ENCODE measurements at places on chromosomes 12 and 14. TPM values are rescaled to one million over a fixed set of nuclear protein-coding genes. Genes with fewer than 3 reads are reported as not detected.
A peak's percentile ranks its signal among the peaks of the same experiment; 100 is the strongest.

SLC2A3 gene
- 108 TPM for total RNA-seq

RPS6KL1 gene
- total RNA-seq, result 3.8 TPM

TBC1D30 gene
- total RNA-seq, result 0.65 TPM

KLHL33 gene
- 0.57 TPM for total RNA-seq

MANSC4 gene
- not detected for total RNA-seq

LRRC10 gene
- not detected for total RNA-seq

IAPP gene
- total RNA-seq, result not detected

SIRT4 gene
- 2.4 TPM for total RNA-seq

PPP2R5C gene
- 411 TPM for total RNA-seq

DNA sequence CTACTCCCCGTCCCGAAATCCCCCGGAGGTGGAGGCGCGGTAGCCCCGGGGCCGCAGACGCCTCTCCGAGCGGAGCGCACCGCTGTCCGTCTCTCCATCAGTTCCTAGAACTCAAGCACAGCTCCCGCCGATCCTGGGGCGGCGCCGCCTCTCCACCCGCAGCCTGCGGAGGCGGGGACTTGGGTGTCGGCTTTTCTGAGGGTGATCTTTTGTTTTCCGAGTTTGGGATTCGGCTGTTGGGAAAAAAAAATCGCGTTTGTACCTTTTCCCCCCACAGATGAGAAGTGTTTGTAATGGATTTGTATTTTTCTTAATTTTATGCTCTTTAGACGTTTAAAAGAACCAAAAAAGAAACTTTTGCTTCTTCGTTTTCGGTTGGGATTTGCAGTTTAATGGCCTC is 26.6 kb downstream of the LRCOL1 start:
- DNase-seq, result no peak

DNA sequence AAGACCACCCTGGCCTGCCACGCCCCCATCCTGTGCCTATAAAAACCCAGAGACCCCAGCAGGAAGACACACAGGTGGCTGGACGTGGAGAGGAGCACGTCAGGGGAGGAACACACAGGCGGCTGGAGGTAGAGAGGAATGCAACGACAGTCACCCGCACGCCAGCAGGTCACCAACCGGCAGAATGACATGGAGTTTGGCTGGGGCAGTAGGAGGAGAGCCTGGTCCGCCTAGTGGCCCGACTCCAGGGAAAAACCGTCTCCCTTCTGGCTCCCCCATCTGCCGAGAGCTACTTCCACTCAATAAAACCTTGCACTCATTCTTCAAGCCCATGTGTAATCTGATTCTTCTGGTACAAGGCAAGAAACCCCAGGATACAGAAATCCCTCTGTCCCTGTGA is 62.7 kb upstream of the KCNH3 start:
- no peak for DNase-seq

- no peak for DNase-seq
Observed at GRCh38 chr12:80717856-80718255, 1.1 kb downstream of the MYF5 start.

GRCh38 chr12:31818623-31819268 is 89.9 kb upstream of the AMN1 start:
- no peak for DNase-seq

DNA sequence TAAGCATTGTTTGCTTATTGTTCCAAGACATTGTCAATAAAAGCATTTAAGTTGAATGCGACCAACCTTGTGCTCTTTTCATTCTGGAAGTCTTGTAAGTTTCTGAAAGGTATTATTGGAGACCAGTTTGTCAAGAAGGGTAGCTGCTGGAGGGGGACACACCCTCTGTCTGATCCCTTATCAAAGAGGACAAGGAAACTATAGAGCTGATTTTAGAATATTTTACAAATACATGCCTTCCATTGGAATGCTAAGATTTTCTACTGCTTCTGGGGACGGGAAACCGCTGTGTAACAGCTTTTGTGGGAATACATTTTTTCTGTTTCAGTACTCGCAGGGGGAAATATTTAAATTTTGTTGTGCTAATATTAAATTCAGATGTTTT is 3.5 kb downstream of the FOS start:
- peak; percentile 36 for DNase-seq

GRCh38 chr12:65195387-65196055 is 26.1 kb downstream of the LEMD3 start:
- DNase-seq, result no peak

GRCh38 chr14:95710106-95710505 is 3.8 kb downstream of the TCL1A start:
- no peak for DNase-seq

DNA sequence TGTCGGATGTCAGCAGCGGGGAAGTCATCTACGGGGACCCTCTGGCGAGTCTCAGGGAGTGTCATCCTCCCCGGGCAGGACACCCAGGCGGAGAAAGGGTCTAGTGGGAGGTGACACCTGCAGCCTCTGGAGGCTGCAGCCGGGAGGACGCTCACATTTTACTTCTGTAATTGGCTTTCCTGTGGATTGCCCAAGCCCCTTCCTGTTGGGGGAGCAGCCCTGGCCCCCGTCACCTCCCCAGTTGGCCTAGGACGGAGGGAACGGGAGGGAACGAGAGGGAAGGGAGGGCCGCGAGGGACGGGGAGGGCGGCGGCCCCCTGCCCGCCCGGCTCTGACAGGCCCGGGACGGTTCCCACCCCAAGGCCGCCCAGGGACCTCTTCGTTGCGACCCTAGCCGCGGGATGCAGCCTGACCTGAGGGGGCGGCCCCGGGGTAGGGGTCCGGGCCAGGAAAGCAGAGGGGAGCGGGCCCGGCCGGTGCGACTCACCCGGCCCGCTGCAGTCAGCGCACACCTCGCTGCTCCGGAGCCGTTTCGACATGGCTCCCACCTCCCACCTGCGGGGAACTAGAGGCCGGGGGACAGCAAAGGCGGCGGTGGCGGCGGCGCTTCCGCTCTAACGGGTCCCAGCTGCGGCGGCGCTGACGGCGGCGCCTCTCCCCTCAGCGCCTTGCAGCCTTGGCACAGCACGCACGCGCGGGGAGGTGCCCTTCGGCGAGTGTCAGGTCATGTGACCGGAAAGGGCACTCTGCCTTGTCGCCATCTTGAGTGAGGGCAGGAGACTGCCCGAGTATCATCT is at the start of gene GIT2:
Gene GIT2, minus strand, starts transcription at position 683 of the 797 bp plus-strand sequence. Its CDS starts 144 bp downstream, at position 539.
- peak; percentile 83 for DNase-seq

DNA sequence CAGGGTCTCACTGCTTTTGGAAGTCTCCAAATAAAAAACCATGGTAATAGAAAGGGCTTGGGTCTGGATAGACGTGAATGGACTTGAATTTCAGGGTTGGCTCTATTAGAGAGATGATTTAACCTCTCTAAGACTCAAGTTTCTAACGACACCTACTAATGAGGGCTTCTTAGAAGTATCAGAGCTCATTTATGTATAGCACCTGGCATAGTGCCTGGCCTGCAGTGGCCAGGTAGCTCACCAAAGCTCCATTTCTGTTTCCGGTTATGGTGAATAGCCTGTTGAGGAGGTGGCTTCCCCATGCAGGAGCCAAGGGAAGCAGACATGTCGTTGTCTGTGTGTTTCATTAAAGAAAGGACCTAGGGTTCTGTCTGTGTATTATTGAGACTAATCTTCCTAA is 108.6 kb downstream of the ETV6 start:
- DNase-seq, result no peak

DNA sequence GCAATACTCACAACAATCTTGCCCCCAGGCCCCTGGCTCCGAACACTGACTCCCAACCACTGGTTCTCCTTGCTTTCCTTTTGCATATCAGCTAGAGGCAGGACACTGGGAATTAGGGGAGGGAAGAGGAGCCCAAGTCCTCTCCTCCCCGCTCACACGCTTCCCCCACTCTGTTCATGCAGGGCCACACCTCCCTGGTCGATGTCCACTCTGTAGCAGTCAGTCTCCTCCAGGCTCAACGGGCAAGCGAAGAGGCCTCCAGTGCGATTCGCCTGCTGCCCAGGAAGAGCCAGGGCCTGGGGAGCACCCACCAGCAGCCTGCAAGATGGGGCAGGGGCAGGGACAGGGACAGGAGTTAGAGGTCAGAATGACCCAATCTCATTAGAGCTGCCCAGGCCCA is 4.8 kb downstream of the ITGA7 start:
- no peak for DNase-seq

GRCh38 chr14:47149326-47149725 is 497.7 kb upstream of the RPL10L start:
- no peak for DNase-seq

- DNase-seq, result no peak
Observed at GRCh38 chr12:101302741-101303140, 22.8 kb downstream of the UTP20 start.

- no peak for DNase-seq
Observed at GRCh38 chr14:46464341-46464740, 187.2 kb downstream of the RPL10L start.

GRCh38 chr12:118061011-118061872 is at the start of gene WSB2:
Gene WSB2, minus strand, starts transcription at chr12:118061179. Its CDS starts 131 bp downstream, at chr12:118061048.
- DNase-seq, result peak; percentile 27

DNA sequence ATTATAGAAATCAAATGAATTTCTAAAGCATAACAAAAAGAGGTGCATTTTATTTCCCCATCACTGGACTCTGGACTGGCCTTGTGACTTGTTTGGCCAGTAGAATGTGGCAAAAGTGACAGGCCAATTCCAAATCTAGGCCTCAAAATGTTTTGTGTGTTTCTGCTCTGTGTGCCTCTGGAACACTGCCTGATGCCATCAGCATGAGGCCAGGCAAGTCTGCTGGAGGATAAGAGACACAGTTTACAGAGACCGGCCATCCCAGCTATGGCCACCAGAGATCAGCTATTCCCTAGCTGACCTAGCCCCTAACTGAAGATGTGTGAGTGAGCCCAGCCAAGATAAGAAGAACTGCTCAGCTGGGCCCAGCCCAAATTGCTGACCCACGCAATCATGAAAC is 32.9 kb downstream of the ASCL1 start:
- DNase-seq, result no peak

- DNase-seq, result no peak
Observed at GRCh38 chr12:3527181-3527580, 36.2 kb downstream of the PRMT8 start.

GRCh38 chr12:41032386-41032785 is 155.7 kb upstream of the PDZRN4 start:
- DNase-seq, result no peak

- DNase-seq, result no peak
Observed at GRCh38 chr14:23164949-23165348, 18.5 kb downstream of the SLC7A8 start.

All from naive thymus-derived CD8-positive, alpha-beta T cell (primary cell).